H54 (cell line): ENCODE measurements at places on chromosomes 1 and 21.
A peak's percentile ranks its signal among the peaks of the same experiment; 100 is the strongest.

DNA sequence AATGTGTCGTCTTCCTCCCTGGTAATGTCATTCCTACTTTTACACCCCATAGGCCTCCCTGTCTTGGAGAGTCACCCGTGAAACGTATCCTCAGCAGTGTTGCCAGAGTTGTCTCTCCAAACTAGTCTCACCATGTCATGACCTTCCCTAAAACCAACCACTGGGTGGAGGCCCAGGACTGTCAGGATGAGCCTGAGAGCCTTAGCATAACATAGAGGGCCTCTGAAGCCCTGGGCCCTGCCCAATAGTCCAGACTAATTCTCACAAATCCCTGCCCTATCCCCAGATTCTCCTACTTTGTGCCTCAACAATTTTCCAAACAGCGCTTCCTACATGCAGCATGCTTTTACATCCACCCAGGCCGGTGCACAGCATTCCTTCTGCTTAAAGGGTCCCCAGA lies 29.3 kb upstream of the HSD3B1 start:
- no peak for DNase-seq

- no peak for DNase-seq
Measured at GRCh38 chr1:3377604-3378279, 76.7 kb upstream of the ARHGEF16 start.

DNA sequence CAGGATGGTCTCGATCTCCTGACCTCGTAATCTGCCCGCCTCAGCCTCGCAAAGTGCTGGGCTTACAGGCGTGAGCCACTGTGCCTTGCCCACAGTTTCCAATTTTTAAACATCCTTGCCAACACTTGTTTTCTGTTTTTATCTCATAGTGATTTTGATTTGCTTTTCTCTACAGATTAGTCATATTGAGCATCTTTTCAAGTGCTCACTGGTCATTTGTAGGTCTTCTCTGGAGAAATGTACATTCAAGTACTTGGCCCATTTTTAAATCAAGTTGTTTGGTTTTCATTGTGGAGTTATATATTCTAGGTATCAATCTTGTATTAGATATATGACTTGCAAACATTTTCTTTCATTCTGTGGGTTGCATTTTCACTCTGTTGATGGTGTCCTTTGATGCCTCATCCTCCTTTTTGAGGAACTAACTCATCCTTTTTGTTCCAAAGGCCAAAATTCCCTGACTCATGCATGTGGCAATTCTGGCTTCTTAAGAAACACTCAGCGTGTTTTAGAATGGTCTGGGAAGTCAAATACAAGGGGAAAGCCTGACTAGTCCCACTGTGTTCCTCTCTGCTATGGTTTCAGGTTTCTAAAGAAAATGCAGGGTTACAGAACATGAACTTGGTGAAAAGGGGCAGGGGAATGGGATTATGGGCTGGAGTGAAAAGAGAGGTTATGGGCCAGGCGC lies 37.3 kb downstream of the PTAFR start:
- no peak for DNase-seq

DNA sequence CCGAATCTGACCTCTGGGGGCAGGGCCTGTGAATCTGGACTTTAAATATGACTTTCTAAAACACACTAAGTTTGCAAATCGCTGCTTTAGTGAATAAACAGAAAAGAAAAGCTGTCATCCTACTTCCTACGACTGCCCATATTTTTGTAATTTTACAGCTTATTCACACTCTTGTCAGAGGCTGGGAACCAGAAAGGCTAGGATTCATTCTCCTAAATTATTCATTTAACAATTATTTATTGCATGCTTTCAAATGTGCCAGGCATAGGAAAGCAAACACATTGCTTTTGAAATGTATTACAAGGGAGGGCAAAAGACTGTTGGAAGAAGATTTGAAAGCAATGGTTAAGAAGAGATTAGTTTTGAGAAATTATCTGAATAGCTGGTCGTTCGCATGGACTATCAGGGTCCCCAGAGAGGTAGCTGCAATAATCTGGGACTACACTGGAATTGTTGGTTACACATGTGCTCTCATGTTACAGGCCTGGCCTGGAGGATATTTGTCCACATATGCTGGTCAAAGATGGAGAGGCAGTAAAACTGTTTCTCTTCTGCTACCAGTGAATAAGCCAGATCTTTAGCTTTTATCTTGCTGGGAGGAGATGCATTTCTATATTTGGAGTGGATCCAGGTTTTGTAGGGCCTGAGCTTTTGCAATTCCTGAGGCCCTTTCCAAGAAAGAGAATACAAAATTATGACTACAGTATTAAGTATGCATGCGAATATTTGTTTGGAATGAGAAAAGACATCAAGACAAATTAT lies 29.6 kb upstream of the SFPQ start:
- DNase-seq = no peak

GRCh38 chr1:114359791-114360190 lies 151.2 kb downstream of the TRIM33 start:
- no peak for DNase-seq

DNA sequence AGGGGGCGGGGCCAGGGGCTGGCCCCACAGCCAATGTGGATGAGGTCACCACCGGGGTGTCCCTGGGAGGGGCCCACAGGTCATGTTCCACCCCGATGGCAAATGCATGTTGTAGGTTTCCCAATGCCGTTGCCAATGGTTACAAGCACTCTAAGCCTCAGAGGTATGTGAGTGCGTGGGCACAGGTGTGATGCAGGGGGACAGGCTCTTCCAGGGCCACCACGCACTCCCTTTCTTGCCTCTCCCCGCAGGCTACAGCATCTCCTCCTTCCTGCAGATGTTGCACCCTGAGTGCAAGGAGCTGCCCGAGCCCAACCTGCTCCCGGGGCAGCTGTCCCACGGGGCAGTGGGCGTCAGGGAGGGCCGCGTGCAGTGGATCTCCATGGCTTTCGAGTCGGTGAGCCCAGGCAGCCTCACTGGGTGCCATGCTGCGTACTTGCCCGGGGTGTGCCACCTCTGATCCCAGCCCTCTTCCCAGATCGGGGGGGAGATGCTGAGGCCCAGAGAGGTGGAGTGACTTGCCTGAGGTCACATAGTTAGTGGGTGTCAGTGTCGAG lies 52.4 kb downstream of the DISP3 start:
- DNase-seq = no peak

DNA sequence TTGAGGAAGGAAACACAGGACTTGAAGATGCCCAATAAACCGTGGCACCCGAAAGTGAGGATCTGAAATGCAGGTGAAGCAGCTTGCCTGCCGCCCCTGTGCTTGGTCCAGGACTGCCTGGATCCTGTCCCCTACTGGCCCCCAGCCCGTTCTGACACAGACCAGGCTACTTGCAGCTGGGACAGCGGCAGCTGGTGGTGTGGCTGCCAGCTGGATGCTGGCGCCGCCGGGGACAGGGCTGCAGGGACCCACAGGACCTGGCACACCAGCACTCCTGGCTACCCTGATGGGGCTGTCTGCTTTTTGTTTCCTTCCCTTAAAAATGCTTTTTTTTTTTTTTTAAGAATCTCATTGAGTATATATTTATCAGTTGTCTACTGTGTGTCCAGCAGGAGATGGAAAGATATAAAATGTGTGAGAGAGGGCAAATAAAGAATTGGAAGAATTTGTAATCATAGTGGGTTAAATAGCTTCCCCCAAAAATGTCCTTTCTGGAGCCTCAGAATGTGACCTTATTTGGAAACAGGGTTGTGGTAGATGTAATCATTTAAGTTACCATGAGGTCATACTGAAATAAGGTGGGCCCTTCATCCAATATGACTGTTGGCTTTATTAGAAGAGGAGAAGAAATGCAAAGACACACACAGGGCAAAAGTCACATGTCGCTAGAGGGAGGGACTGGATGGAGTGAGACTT lies 165.6 kb downstream of the DSCAM start:
- DNase-seq = no peak

- no peak for DNase-seq
Measured at GRCh38 chr1:20731057-20731991, 1.2 kb downstream of the SH2D5 start.

GRCh38 chr1:68801440-68801839 lies 304.6 kb upstream of the DEPDC1 start:
- DNase-seq = no peak

DNA sequence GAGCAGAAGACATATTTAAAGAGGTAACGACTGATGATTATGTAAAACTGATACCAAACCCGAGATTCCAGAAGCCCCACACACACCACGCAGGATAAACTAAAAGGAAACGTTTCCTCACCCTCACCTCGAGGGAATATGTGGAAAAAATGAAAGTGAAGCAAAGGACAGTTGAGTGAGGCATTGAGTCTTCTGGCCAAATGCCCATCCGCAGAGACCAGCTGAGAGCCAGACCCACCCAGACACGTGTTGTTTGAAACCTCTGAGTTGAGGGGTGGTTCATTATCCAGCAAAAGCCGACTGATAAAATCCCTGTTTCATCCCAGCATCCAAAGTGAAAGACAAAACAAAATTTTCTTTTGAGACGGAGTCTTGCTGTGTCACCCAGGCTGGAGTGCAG lies 29.6 kb upstream of the PCBP3 start:
- no peak for DNase-seq

DNA sequence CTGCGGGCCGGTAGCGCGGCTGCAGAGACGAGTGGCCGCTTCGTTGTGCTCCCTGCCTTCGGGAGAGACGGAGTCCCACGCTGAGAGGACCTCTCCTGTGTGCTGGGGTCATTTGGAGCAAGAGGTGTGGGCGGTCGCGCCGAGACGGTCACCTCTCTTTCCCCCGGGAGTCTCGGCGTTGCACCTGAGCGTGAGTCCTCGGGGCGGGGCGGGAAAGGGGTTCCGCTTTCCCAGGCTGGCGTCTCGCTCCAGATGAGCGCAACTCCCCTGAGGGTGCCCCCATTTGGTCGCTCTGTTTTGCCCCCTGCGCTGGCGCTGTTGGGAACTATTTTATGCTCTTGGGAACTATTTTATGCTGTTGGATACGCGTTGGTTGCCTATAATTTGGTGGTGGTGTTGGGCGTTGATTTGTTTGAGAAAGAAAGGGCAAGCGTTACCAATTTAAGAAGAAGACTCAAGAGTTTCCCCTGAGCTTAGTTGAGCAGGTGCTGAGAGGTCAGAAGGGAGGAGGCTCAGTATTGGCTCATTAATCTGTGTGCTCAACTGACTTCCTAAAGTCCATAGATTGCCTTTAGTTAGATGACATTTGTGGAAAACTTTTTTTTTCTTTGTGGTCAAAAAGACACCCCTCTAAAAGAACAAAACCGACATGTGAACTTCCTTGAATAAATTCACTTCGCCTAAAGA lies 683 bp downstream of the LRRC8B start:
- no peak for DNase-seq

GRCh38 chr21:42047821-42048613 lies 23.1 kb upstream of the UMODL1 start:
- DNase-seq = peak; percentile 97

- DNase-seq = no peak
Measured at GRCh38 chr1:108617724-108618056, 43.2 kb downstream of the HENMT1 start.

GRCh38 chr1:67960766-67961165 lies 89.7 kb downstream of the DIRAS3 start:
- no peak for DNase-seq

DNA sequence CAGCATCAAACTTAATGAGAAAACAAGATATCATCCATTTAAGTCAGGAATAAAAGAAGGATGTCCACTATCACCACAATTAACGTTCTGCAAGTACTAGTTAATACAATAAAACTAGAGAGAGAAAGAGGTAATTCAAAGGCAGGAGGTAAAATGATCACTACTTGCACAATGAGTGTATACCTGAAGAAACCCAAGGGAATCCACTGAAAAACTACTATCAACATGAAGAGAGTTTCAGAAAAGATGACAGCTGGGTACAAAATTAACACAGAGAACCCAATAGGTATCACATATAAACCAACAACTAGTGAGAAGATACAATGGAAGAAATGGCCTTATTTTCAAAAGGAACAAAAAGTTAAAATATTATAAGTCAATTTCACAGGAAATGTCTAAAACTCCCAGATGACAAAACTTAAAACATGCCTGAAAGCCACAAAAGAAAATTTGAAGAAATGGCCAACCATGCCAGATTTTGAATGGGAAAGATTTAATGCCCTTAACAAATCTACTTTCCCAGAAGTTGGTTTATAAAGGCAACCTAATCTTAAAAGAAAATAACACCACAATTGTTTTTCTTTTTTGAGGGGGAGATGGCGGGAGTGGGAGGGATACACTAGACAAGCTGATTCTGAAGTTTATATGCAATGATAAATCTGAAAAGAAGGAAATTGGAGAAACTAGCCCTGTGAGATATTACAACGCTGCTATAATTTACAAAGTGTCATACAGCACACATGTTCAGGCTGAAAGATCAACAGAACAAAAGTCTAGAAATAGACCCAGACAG lies 17.8 kb downstream of the VPS26C start:
- DNase-seq = no peak

DNA sequence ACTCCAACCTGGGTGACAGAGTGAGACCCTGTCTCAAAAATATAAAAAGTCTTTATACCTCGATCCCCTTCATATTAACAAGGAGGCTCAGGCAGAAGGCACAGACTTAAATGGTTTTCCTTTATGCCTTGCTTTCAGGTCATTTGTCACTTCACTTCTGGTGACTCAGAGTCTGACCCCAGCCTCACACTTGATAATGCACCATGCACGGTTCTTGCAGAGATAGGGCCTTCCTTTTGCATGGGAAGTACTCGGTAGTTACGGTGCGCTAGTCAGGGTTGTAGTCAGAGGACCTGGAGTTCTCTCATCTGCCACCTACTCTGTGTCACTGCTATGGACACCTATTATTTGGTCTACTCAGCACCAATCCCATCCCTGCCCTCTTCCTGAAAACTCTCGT lies 43.6 kb upstream of the BMP8B start:
- DNase-seq = no peak

- no peak for DNase-seq
Measured at GRCh38 chr21:45556645-45557615, 14.7 kb upstream of the SLC19A1 start.

- peak; percentile 22 for DNase-seq
Measured at GRCh38 chr1:173062150-173062938, 11.6 kb upstream of the TNFSF18 start.

DNA sequence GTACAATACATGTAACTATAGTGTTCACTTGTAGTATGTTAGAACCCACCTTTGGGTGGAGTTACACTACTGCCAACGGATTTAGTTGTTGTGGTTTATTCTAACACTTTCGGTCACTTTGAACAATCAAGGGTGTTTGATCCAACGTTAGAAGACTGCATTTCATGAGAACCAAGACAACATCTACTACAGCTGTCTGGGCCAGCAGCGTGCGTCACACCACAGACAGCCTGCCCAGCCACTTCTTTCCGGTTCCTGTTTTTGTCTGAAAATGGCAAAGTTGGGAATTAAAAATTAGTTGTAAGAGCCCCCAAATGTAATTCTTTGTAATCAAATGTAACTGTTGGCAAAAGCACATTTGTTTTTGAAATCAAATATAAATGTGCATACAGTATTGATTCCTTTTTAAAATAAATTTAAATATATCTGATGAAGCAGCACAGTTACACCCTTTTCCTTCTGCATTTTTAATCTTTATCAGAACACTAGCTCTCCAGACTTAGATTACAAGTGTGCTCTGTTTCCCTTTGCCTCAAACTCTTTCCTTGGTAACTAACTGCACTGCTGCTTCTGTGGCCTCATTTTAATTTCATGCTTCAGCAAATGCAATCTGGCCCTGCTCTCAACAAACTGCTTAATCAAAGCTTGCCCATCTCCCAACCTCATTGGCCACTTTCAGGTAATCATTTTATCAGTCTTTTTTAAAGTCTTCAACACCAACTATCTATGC lies 86.6 kb upstream of the DPH5 start:
- DNase-seq = no peak
